ENCODE measurements at places on chromosomes 16 and 17. TPM values are rescaled to one million over a fixed set of nuclear protein-coding genes. Genes with fewer than 3 reads are reported as not detected.

- no peaks in the 10 kb centered on the region for H3K4me1 ChIP-seq
- no peaks in the 10 kb centered on the region for H3K36me3 ChIP-seq
- no peaks in the 10 kb centered on the region for H3K27me3 ChIP-seq
These were observed 93.4 kb downstream of the NCOR1 start for GRCh38 chr17:16121915-16122314.

DNA sequence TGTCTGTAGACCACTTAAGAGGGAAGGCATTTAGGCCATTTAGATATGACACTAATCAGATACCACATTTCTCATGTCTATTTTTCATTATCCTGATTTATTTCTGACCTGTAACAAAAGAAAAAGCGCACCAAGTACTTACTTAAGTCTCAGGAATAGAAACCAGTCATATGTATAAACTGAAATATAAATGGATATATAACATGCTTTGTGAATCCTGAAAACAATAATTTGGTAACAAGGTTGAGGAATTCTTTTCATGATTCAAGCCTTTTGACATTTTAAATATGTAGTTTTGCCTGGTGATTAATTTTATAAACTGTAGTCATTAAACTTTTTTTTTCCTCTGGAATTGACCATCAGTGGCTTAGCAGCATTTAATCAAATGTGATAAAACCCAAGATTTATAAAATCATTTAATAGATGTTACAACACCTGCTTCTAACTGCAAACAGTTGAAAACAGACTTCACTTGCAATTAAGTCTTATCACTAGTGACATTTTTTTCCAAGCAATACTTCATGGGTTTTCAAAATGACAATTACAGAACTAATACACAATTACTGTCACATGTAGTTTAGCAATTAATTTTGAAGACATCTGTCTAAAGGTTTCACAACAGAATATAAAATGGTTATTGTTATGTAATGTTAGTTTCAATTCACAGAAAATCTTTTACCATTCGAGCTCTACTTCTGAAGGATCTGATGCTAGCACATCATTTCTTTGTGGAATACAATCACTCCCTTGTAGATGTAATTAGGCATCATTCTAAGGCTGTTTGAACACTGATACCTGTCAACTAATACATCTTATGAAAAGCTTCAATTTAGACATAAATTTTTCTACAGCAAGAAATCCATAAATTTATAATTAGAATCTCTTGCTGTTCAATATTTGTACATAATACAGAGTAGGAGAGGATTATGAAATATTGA, 110.3 kb downstream of the TOX3 start:
- no peaks in the 10 kb centered on the region for H3K4me1 ChIP-seq
- no peaks in the 10 kb centered on the region for H3K36me3 ChIP-seq
- no peak overlapping the region for H3K27ac ChIP-seq

Gene SLC5A2
- 0.81 TPM for total RNA-seq

Gene EVI2A
- 3.1 TPM for total RNA-seq

DNA sequence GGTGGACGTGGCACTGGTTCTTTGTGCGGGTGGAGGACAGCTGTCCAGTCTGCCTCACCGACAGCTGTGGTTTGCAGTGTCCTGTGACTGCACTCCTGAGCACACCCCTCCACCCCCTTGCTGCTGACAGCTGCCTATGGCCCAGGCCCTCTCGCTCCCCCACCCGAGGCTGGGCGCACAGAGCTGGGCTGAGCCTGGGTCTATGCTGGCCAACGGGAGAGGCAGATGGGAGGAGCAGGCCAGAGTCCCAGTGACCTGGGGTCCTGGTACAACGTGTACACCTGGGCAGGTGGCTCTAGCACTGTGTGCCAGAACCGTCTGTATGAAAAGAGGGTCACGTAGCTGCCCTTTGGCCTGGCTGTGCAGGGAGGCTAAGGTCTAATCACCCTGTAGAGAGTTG, 30.5 kb downstream of the BAIAP2 start:
- H3K27ac ChIP-seq, result no peak overlapping the region
- no peaks in the 10 kb centered on the region for H3K36me3 ChIP-seq
- no peaks in the 10 kb centered on the region for H3K4me1 ChIP-seq
- H3K27me3 ChIP-seq, result no peaks in the 10 kb centered on the region

Gene CUEDC1
- 21.5 TPM for total RNA-seq

Measured in ovary (tissue), 10 donors.